ENCODE measurements at places on chromosomes 11 and 22. TPM values are rescaled to one million over a fixed set of nuclear protein-coding genes. Genes with fewer than 3 reads are reported as not detected.

DNA sequence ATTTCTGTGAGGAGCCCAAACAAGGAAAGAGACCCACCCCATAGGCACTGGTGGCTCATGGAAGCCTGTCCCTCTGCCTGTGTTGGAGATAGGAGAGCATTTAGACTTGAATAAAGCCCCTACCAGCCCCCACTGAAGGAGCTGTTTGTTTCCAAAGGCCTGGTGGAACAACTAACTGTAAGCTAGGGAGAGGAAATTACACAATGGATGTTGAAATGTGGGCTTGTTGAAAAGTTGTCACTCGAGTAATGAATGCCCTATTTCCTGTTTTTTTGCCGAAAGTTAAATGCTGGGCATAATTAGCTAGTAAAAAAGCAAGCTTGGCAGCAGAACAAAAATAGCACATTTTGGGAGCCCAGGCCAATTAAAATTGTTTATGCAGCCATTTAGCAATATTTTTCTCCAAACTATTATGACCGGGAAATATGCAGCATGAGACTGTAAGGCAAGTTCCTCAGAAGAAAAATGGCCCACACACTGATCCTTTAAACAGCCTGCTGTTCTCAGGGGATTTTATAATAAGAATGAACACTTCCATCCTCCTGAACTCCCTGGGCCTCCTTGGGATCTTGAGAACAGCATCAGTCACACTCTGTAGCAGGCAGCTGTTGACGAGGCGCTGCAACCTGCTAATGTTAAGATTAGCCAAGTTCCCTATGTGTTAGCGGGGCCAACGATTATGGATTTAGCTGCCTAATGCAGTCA lies 38.6 kb upstream of the LMO2 start:
- DNase-seq: no peak

- no peak for DNase-seq
These were observed 33.4 kb upstream of the ISX start for GRCh38 chr22:35032571-35032970.

DNA sequence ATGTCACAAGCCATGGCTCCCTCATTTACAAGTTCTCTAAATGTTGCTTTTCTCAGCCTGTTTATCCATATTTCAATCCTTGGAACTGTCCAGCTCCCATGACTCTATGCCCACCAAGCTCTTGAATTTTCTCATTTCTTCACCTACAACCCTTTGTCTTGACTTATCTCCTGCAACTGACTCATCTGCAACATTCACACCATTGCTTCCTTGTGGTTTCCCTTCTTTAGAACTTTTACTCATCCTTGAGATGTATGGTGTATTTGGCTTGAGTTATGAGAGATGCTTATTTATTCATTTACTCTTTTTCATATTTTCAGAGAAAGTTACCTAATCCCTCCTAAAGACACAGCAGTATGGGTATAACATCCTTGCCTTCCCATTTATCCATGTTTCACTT lies 18.8 kb downstream of the TRIM34 start:
- no peak for DNase-seq

DNA sequence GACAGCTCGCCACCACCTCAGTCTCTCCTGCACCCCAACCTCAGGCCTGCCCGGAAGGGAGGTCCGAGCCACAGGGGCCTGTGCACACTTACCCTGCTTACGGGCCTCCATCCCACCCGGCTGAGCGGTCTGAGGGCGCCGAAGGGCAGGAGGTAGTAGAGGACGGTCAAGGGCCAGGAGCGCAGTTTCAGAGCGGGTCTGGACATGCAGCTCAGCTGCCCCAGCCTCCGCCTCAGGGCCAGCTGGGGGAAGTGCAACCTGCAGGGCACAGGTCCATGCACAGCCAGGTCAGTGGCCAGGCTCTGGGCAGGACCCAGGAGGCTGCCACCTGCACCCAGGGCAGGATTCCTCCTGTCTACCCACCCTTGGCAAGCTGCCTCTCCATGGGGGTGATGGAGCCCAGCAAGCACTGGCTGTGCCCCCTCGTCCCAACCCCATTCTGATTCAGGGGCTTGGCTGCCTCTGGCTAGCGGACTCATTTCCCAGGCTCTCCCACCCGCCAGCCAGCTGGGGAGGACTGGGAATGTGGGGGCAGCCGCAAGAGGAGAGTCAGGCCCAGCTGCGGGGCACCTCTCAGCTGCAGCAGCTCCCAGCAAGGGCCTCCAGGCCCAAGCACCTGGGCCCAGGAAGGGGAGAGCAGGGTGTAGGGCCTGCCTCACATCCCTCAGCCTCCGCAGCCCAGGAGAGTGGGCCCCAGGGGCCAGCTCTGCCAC lies 38.3 kb downstream of the PISD start:
- DNase-seq: no peak

DNA sequence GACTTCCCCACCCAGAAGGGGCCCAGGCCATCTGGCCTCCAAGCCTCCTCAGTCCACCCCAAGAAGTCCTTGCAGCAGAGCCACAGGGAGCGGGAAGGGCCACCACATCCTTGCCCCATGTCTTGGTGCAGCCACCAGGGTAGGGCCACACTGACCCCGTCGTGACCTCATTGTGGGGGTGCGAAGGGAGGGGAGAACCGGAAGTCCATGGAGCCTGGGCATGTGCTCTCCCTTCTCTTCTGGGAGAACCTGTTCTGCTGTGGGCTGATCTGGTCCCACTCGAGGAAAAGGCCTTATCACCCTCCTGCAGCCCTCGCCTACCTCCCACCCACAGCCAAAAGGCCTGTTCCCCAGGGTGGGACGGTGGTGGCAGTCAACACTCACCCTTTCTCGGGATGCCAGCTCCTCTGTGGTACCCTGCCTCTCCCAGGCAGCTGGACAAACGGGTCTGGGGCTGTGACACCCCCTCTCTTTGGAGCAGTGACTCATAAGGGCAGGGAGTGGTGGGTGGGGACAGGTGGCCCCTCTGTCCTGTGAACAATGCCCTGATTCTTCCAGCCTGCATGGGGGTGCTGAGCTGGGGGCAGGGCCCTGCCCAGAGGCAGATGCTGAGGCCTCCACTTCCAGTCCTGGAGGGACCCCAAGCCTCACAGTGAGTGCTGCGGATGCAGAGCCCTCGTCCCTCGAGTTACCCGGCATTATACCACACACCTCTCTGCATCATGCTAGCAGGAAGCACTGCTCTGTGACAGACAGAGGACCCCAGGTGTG lies 14.6 kb upstream of the CTSD start:
- DNase-seq: no peak

DNA sequence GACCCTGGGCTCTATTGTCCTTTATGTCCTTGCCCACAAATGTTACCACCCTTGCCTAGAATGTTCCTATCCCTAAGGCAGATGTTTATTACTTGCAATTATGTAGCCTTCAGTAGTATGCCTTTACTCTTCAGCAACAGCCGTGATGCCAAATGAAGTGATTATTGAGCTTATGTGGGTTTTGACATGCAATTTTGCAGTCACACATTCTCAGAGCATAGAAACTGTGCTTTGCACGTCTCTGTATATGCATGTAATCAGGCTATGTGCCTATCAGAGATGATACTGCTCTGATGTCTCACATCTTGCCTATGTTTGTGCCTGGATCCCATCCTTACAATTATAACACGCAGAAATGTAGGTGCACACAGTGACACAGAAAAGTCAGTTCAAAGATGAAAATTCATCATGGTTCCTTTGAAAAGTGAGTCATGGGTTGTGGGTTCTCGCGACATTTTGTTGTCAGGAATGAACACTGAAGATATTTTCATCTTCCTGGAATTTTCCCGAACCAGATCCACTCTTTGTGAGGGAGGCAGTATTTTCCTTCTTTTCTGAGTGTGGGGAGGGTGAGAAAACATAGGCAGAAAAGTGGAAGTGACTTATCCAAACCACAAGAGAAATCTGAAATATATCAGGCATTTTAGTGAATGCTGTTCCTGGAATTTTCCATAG lies 81.1 kb downstream of the BMAL1 start:
- DNase-seq: no peak

Gene TRIM48
- total RNA-seq: not detected

Gene DEPDC7
- 0.84 TPM for total RNA-seq

Gene ELF5
- total RNA-seq: not detected

Gene FLRT1
- total RNA-seq: not detected

Gene OR2D2
- total RNA-seq: 0.72 TPM

Measured in activated CD4-positive, alpha-beta T cell treated with anti-CD3 and anti-CD28 coated beads, Interleukin-2, amount 10 ng/mL, durations not matched to agents 24 days and 14 days (primary cell).